ENCODE measurements at places on chromosomes 4 and X.

- no peak for DNase-seq
These were observed 205.3 kb upstream of the KLF8 start for GRCh38 chrX:56026815-56027214.

DNA sequence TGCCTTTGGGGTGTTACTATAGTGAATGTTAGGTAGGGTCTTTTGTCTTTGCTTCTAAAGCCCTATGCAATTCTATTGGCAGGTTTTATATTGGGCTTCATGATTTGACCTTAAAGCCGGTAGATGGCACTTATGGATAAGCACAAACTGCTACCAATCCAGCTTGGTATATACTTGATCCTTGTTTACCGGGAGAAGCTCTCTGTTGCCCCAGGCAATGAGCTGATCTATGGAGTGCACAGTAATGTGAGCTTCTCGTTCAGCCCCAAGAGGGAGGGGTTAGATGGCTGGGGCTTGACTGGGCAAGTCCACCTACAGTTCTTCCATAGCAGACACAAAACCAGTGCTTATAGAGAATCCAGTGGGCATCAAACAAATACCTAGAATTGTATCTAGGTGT lies 287.2 kb upstream of the CT83 start:
- DNase-seq = peak; percentile 61

GRCh38 chr4:16926214-16926613 lies 27.8 kb upstream of the LDB2 start:
- no peak for DNase-seq

DNA sequence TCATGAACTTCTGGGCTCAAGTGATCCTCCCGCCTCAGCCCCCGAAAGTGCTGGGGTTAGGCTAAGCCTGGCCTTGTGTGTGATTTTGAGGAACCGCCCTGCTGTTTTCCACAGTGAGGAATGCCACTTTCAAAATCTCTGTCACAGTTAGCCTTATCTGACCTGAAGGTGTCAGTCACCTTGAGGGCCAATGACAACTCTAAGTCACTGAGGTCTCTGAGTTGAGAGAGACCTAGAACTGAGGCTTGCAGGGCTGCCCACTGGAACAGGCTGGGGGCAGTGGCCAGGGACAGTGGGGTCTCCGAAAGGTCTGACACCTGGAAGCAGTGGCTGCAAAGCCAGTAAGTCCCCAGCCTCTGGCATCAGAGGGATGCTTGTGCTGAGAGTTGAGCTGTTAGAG lies 6.1 kb downstream of the TADA2B start:
- no peak for DNase-seq

DNA sequence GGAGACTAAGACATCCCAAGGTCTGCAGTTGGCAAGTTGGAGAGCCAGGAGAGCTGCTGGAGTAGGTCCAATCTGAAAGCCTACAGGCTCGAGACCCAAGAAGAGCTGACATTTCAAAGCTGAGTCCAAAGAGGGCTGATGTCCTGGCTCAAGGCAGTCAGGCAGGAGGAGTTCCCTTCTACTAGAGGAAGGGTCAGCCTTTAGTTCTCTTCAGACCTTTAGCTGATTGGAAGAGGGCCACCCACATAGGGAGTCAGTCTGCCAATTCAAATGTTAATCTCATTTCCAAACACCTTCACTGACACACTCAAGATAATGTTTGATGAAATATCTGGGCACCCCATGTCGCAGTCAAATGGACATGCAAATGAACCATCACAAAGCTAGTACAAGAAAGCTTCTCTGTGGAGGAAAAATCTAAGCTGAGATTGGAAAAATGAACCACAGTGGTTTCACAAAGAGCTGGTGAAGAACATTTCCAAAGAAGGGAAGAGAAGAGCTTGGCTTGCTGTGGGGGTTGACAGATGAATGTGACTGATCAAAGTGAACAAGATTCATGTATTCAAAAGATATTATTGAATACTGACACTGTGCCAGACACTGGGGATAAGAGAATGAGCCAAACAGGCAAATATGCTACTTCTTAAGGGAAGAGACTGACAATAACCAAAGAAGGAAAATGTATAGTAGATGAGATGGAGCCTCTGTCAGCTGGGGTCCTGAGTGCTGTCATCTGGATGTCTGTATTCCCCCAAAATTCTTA lies 61.2 kb downstream of the STK32B start:
- no peak for DNase-seq

DNA sequence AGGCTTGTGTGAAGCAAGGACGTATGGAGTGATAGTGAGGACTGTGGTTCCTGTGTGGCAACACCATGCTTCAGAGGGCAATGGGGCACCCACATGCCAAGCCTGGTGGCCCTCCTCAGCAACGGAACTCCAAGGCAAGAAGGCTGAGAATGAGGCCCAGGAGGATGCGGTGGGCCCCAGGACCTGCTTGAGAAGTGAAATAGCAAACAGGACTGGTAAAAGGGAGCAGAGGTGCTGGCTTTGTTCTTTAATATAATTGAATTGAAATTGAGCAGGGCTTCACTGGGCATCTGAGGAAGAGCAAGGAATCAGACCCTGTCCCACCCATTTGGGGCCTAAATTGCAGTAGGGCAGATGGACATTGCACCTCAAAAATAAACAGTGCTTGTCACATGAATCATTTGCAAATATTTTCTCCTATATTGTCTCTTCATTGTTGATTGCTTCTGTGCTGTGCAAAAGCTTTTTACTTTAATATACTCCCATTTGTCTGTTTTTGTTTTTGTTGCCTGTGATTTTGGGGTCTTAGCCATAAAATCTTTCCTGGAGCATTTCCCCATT lies 2.3 kb downstream of the TMEM187 start:
- DNase-seq = no peak

All from NCI-H748 treated with DMSO at 0.1 percent for 48 hours (cell line).